ENCODE measurements at places on chromosomes 4 and X.

DNA sequence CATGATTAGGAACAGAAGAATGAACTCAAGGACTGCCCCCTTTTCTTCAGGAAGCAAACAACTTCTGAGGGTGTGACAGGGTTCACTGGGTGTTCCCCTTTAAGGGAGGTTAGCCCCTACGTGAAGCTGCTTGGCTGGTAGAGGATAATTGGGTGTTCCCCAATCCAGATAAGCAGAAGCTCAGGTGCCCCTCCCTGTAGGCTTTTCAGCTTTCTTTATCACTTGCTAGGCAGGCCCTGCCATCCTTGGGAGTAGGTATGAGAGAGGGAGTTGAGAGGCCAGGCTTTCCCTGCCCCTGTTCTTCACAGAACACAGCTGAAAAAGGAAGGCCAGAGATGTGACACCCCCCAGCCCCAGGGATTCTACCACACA is 44.2 kb downstream of the RTL9 start:
- DNase-seq: no peak

DNA sequence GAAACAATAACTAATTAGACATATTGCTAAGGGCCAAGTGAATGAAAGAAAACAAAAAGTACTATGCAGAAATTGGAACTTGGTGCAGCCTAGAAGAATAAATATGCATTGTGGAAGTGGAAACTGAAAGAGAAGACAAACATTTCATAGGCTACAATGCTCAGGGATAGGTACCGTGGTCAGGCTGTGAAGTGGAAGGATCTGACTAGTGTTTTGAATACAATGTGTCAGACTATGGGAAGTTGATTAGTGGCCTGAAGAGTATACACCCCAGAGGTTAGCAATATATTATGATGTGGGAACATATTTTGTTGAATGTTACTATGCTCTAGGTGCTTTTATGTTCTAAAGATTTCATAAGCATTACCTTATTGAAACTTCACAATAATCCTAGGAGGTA is 36.8 kb downstream of the GPRIN3 start:
- no peak for DNase-seq

DNA sequence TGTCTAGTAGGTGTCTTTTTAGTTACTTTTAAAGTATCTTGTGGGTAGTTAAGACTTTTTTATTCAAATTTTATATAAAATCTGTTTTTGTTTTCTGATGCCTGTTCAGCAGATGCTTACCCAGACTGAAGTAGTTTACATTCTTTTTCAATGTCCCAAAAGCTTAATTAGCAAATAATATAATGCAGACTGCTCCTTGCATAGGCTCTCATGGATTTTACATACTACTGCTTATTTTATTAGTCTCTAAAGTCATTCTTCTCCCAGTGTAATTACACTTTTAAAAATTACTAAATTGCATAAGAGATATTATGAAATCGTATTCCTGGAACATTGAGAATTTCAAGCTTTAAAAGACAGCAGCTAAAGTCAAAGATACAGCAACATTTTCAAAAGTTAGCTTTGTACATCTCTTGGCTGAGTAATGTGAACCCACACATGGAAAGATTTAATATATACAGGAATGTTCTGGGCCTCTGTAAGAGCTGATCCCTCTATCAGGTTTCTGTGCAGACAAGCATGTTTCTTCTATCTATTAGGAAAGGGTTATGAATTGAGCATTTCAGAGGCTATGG is 148.4 kb upstream of the SPRY1 start:
- DNase-seq: no peak

DNA sequence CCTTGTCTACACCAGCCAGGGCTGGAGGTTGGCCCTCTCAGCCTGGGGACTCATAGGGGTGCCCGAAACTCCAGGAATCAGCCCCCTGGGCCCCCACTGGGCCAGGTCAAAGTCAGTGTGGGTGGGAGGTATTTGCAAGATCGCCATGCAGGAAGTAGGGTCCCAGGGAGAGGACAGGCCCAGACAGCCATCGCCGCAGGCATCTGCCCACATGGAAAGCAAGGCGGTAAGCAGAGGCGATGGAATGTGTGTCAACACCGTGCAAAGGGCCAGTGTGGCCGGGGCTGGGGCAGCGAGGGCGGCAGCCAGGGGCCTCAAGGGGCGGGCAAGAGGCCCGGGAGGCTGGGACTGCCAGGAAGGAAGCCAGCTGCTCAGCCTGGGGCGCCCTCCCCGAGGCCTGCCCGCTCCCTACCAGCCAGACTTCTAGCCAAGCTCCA is 19.3 kb upstream of the DUSP9 start:
- no peak for DNase-seq

GRCh38 chr4:57865264-57865663 is 755.1 kb upstream of the IGFBP7 start:
- DNase-seq: no peak

Data from effector CD8-positive, alpha-beta T cell (primary cell).